ENCODE measurements at places on chromosomes 7 and 10.
A peak's percentile ranks its signal among the peaks of the same experiment; 100 is the strongest.

- peak; percentile 7 for DNase-seq
Measured at GRCh38 chr7:110177463-110177862, 913.5 kb upstream of the LRRN3 start.

DNA sequence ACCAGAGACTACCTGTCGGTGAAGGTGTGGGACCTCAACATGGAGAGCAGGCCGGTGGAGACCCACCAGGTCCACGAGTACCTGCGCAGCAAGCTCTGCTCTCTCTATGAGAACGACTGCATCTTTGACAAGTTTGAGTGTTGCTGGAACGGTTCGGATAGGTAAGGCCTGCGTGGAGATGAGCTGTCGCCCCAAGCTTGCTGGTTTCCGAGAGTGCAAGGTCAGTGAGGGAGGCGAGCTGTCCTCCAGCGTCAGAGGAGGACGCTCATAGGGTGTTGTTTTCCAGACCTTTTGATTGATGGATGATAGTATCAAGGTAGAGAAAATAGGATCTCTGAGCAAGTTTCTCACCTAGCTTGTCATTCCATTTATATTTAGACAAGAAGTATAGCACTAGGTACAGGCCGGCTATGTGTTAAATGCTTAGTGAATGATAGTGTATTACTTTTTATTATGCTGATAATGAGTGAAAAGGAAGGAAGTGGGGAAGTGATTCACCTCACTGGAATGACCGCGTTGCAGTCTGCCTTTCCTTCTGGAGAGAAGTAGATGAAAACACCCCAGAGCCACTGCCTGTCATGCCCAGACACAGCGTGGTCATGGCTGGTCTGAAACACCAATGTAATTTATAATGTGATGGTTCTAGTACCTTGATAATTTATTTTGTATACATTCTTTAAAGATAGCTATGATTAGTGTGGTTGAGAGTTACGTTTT, 33.9 kb downstream of the BNIP3 start:
- no peak for DNase-seq

- DNase-seq = peak; percentile 25
Measured at GRCh38 chr10:28677888-28678686, 766 bp downstream of the BAMBI start.

GRCh38 chr10:93535293-93535692, 31.2 kb upstream of the FFAR4 start:
- DNase-seq = no peak

DNA sequence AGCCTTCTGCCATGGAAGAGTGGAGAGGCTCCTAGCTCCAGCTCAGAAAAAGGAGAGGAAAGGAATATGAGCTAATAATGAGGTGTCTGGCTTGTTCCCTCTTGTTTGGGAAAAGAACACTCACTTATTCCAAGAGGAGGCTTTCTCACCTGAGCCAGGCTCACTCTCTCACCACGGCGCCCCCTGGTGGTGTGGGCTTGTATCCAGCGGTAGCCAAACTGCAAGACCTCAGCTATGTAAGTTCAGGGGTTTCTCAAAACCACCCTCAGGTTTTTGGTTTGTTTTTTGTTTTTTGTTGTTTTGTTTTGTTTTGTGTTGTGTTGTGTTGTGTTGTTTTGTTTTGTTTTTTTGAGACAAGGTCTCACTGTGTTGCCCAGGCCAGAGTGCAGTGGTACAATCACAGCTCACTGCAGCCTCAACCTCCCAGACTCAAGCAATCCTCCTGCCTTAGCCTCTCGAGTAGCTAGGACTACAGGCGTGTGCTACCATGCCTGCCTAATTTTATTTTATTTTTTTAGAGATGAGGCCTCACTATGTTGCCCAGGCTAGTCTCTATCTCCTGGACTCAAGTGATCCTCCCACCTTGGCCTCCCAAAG, 124.0 kb downstream of the TMEM130 start:
- peak; percentile 82 for DNase-seq

DNA sequence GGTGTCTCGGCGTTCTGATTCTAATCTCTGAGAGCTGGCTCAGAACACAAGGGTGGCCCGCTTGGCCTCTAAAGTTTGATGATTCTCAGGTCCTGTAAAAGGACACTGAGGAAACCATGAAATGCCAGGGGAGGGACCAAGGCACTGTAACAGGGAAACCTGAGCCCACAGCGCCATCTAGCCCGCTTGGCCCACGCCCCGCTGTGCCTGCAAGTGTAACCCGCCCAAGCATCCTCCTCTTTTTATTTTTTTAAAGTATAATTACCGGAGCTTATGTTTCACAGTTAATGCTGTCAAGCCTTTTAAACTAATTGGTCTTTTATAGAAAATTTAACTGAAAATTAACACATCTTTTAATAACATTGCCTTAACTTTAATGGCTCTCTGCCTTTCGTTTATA, 734.7 kb downstream of the KCNMA1 start:
- DNase-seq = peak; percentile 22

DNA sequence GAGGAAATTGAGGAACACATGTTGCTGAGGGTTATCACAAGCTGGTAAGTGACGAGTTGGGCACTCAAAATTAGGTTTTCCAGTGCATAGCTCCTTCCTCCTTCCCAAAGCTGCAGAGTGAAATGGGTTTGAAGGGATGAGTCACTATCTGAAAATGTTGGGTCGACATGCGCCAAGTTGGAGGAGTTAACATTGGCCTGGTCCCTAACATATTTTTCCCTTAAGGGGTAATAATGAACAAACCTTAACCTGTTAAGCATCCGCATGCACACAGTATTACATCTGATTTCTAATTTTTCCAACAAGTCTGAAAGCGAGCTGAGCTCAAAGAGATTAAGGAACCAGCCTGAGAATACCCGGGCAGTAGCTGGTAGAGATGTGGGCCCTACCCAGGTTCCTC, 20.7 kb upstream of the TECTB start:
- DNase-seq = no peak

- peak; percentile 12 for DNase-seq
Measured at GRCh38 chr7:117012696-117013095, 59.4 kb downstream of the ST7 start.

DNA sequence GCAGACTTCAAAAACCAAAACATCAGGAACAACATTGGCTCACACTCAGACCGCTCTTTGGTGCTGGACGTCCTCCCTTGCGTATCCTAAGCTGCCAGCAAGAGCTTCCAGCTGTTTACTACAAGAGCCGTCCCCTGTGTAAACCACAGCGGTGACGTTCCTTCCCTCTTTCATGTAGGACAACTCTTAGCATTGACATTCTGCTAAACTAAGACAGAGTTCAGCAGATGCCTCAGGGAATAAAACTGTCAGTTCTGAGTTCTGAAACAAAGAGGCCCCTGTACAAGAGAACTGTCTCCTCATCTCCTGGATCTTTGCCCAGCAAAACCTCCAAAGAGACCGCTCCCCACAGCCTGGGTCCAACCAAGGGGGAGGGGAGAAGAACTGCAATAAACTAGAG, 57.8 kb upstream of the OPALIN start:
- DNase-seq = no peak

DNA sequence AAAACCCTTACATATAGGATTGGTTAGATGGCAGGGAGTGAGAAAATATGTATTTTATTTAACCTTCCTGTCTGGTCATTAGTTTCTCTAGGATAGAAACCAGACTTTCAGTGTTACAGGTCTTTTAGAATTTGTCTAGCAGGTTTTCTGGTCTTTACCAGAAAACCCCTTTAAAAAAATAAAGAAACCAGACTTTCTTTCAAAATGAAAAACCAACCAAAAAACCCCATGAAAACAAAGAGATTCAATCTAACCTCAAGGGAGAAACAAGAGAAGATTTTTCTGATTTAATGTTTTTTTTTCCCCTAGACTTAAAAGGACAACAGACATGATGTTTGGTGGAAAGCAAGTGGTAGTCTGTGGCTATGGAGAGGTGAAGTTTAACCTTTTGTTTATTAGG, 28.7 kb upstream of the STRIP2 start:
- no peak for DNase-seq

- no peak for DNase-seq
Measured at GRCh38 chr10:12505683-12506082, 156.3 kb downstream of the CAMK1D start.

DNA sequence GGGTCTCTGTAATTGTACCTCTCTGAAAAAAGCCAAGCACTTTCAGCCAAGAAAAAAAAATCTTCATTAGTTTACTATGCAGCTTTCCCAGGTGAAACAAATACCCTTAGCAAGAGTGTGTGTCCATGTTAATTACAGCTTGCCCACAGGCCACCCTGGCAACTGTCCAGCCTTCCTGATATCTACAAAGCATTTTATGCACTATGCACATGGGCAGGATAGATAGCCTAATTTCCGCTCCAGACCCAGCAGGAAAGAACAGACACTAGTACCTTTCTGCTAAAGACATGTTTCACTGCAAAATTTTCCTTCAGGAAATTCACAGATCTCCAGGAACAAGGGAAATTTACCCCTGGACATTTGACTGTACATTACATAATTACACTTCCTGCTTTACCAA, 24.4 kb downstream of the CACNA2D1 start:
- no peak for DNase-seq

DNA sequence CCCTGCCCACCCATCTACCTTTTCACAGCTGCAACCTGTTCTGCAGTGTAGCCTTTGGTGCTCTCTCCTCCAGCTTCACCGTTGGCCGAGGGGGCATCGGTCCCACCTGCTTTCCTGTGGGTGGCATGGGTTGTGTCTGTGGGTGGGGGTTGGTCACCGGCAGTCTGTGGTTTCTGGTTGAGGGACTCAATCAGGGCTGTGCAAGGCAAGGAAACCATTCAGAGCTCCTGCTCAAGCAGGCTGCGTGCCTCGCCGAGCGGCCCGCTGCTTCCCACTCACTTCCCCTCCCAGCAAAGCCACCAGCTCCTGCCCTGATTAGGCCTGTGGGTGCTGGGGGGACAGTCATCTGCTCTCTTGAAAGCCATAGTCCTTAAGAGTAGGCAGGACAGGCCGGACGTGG, 9.8 kb downstream of the DNAJB12 start:
- no peak for DNase-seq

DNA sequence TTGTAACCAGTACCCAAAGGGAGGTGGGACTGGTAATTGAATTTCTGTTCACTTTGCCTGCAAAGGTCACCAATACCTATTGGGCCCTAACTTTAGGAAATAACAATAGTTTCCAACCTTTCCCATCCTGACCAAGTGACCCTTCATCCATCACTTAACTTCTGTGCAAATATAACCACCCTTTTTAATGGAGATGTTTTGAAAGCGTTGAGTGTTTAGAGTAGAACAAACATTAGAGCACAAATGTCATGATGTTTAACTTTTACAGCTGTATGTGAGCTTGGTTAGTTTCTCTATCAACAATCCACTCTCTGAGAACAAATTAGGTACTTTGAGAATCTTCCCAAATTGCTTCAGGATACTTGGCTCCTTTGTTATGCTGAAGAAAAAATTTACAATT, 66.4 kb downstream of the MET start:
- no peak for DNase-seq

GRCh38 chr7:115654384-115655214, 376.0 kb downstream of the TFEC start:
- no peak for DNase-seq

DNA sequence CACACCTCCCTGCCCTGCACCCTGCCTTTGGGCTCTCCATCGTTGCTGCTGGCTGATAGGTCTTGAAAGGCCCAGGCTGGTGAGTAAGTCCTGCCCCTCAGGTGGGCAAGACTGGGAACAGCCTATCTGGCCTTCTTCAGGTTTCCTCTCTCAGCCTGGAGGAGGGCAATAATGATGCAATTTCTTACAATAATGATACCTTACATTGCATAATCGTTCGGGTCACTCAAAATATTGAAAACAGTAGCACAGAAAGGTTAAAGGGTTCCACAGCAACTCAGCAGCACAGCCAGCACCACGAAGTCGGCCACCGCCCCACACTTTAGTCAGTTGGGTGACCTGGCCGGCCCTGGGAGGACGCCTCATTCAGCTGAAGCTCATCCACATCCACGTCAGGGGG, 16.0 kb upstream of the FAM20C start:
- no peak for DNase-seq

GRCh38 chr10:10996966-10997620, 20.6 kb upstream of the CELF2 start:
- DNase-seq = no peak

DNA sequence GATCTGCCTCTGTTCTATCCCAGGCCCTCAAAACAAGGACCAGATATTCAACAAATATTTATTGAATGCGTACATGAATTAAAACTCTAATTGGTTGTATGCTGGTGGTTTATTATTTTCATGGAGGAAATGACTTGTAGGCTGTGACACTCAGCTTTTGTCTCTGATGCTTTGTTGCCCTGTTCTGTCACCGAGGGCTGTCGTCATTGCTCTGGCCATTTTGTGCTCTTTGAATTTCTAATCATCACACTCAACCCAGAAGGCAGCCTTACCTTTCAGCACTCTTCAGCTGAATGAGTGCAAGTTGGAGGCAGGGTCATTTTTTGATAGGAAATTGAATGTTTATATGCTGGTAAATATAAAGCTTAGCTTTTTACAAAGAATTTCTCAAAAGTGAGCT, 14.5 kb downstream of the SRGN start:
- no peak for DNase-seq

GRCh38 chr7:43868681-43869005, 674 bp downstream of the MRPS24 start:
- DNase-seq = no peak

DNA sequence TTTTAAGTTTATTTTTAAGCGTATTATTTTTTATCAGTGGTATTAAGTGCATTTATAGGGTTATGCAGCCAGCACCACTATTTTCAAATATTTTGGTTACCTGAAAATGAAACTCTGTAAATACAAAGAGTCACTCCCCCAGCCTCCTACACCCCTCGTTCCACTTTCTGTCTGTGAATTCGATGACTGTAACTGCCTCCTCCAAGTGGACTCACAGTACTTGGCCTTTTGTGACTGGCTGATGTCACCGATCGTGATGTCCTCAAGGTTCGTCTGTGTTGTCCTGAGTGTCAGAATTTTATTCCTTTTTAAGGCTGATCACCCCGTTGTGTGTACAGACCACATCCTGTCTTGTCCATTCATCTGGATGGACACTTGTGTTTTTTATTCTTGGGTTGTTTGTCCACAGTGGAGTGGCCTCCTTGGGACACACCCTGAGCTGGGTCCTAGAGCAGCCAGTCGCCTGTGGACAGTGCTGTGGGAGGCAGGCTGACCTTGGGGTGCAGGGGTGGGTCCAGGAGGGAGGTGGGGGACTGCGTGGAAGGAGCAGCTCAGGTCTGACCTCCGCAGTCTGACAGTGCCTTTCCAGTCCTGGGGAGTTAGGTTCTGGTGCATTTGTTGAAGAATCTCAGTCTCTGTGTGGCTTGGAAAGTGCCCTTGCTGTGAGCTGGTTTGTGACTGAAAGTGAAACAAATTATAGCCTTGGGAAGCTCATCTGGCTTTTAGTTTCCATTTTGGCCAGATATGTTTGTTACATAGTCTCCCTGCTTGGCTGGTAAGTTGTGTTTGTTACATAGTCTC, 6.9 kb downstream of the MTG1 start:
- no peak for DNase-seq

Data from activated naive CD4-positive, alpha-beta T cell treated with anti-CD3 and anti-CD28 coated beads for 36 hours (primary cell).